ENCODE measurements at places on chromosomes 11 and 22. TPM values are rescaled to one million over a fixed set of nuclear protein-coding genes. Genes with fewer than 3 reads are reported as not detected.

The CCDC157 gene
- total RNA-seq: 3.2 TPM

DNA sequence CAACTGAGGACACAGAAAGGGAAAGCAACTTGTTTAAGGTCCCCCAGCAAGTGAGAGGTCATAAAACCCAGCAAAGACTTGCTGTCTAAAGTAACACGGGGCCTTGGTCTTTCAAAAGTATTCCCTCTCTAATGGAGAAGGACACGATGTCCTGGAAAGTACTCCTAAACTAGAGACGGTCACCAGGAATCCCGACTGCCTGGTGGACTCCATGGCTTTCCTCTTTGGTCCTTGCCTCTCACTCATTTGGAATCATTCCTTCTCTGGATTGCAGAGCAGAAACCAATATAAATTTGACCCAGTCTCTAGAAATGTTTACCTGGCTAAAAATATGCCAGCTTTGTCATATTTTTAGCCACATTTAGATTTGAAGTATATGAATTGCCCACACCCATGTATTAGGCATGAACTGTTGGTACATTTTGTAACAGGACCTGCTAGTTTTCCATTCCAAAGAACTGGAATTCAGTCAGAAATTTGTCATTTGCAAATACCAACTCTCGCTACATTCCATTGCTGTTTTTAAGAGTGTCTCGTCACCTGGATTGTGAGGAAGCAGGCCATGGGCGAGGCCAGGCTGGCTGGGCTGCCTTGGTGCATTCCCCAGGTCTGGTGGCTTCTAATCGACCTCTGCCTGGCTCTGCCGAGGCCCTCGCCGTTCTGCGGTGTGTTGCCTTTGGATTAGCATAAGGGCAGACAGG lies 12.9 kb downstream of the NAV2 start:
- DNase-seq: no peak

DNA sequence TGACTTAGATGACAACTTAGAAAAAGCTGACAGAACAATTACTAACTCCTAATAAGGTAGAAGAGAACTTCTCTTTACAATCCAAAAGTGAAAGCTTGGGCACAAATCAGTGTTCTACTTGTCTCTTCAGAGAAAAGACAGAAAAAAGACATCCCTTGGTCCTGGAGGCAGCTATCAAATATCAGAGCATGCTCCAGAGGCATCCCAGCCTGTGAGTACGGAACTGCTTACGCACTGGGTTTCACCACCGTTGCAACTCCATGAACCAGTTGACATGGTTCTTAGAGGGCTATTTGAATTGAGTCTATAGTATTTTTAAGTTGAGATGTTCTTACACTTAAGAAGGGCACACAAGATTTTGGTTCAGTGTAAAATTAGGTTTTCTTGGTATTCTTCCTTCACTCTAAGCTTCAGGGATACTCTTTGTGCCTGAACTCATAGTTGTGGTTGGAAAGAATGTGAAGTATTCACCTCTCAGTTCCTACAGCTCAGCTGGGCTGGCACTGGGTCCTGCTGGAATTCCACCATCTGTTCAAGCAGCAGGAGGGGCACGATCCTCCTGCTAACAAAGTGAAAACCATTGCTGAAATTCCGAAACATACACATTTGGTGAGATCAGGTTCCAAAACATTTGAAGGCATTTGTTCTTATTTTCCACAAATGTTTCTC lies 6.3 kb downstream of the AKIP1 start:
- no peak for DNase-seq

DNA sequence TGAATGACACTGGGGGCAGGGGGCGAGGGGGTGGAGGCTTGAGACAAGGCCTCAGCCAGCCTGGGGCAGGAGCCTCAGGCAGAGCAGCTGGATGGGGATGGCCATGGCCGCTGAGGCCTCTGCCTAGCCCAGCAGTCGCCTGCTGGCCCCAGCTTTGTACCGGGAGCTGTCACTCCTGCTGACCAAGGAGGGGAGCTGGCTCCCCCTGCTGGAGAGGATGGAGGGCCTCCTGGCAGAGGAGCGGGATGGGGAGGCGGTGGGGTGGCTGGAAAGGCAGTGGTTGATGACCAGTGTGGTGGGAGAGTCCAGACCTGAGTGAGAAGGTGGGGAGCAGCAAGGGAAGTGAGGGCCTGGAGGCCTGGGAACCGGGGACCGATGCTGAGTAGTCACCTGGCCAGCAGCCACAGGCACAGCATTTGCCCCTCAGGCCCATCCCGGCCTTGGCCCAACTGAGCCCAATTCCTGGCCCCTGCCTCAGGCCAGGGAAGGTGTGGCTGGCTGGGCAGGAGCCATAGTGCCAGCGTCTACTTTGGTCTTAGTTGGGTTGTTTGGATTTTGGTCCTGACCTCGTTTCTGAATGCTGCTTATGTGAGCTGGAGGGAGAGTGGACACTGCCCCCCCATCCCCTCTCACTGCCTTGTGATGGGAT lies 6.0 kb upstream of the SUSD2 start:
- peak; percentile 89 for DNase-seq

- DNase-seq: no peak
Measured at GRCh38 chr11:9075556-9075955, 15.8 kb downstream of the SCUBE2 start.

DNA sequence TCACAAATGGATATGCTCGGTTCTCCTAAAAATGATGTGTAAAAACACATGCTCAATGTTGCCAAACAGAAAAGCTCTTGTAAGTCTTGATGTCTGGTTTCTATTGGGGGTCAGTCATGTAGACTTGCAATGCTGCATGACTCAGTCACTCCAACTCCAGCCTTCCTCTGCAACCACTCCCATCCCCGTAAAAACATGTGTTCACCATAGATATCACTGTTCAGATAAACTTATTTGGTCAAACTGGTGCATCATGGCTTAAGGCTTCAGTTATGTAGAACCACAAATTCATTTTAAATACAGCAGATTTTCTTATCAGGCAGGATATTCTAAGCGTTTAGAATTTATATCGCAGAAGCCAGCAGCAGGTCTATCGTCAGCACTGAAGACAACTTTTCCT lies 298.4 kb upstream of the LUZP2 start:
- no peak for DNase-seq

- DNase-seq: no peak
Measured at GRCh38 chr22:37299969-37300509, 17.7 kb downstream of the CYTH4 start.

GRCh38 chr11:101563166-101563565 lies 20.6 kb downstream of the TRPC6 start:
- no peak for DNase-seq

Data from activated CD4-positive, alpha-beta T cell treated with anti-CD3 and anti-CD28 coated beads, Interleukin-2, amount 10 ng/mL, durations not matched to agents 24 days and 14 days (primary cell).